ENCODE measurements at places on chromosomes 7 and 10.
A peak's percentile ranks its signal among the peaks of the same experiment; 100 is the strongest.

DNA sequence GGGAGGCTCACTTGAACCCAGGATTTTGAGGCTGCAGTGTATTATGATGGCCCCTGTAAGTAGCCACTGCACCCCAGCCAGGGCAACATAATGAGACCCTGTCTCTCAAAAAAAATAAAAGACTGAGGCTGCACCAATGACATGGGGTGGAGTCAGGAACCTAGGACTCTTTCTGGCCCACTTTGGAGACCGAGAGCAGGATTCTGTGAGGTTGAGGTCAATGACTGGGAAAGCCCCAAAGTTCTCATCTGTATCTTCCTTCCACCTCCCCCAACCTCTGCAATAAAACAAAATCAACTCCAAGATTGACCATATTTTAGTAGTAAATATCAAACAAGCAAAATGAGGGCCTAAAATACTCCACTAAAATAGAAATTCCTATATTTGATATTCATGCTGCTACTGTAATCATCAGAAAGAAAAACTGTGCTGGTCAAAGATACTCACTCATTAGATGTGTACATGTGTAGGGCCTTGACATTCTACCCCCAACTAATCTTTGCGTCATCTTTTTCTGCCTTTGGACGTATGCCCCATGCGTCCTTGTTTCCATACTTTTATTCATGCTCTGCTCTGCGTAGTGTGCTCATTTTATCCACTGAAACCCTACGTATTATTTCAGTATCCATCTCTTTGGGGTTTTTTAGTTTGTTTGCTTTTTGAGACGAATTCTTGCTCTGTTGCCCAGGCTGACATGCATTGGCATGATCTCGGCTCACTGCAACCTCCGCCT, 23.8 kb downstream of the WBP1L start:
- DNase-seq, result no peak

GRCh38 chr10:36504758-36505157, 620.6 kb upstream of the ANKRD30A start:
- DNase-seq, result no peak

DNA sequence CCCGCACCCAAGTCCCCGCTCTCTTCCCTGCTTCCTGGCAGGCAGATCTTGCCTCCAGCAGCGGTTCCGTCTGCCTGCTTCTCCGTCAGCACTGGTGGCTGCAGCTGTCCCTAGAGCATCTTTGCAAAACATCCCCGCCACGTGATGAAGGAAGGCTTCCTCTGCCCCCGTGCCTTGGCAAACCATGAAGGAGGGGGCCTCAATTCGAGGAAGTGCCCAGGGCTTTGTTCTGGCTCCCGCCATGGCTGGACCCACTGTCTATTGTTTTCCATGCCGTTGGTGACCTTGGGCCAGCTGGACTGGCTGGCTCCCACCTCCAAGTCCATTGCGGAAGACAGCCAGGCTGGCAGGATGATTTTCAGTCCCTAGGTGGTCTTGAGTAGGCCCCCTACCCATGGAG, 13.2 kb upstream of the AQP1 start:
- no peak for DNase-seq

DNA sequence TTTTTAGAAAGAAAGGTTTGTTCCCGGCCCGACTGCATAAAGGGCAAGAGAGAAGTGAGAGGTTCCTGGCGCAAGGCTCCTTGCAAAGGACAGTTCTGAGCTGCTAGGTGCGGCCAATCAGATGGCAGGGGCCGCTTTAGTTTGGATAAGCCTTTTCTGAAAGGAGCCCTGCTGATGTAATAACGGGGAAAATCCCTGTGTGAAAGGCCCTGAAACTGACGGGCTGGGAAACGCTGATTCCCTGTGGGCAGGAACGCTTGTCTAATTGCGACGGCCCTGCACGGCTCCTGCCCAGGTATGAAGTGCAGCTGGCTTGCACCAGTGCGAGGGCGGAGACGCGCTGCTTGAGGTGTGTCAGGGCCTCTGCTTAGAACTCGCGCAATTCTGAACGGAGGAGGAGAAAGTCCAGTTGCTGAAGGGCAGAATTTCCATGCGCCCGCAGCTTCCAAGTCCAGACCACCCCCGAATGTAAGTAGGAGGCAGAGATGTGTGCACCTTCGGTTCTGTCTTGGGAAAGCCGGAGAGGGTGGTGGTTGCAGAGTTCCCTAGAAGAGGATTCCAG, 30.5 kb downstream of the TACC2 start:
- DNase-seq, result peak; percentile 22

GRCh38 chr7:96179837-96180236, 142.1 kb downstream of the SLC25A13 start:
- no peak for DNase-seq
